ENCODE measurements at places on chromosomes 2 and 18.
A peak's percentile ranks its signal among the peaks of the same experiment; 100 is the strongest.

DNA sequence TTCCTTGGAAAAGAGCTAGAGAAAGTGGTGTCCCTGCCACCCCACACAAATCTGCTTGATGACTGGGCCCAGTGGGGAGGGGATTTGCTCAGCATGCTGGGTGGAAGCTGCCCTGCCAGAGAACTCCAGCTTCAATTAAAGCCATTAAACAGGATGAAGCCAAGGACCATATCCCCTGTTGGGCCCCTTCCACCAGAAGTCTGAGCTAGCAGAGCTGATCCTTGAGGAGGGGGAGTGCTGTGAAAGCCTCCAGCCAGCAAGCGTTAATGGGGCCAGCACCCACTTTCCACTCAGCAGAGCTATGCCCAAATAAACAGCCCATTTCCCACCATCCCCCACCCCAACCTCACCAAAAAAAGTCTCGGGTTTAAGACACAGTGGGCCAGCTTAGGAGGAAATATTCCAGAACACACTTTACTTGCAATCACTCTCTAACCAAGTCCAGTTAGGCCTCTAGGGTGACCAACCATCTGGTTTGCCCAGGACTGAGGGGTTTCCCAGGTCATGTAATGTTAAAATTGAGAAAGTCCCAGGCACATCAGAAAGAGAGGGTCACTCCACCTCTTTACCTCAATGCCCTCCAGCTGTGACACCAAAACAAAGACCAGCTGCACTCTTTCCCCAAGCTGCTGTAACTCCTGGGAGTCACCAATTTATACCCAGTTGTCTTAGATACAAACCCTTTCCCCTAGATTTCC, 132.3 kb downstream of the FOXI3 start:
- no peak for DNase-seq

- DNase-seq: no peak
Measured at GRCh38 chr2:205405752-205406151, 276.5 kb upstream of the NRP2 start.

- DNase-seq: no peak
Measured at GRCh38 chr2:214127571-214127970, 283.3 kb upstream of the VWC2L start.

DNA sequence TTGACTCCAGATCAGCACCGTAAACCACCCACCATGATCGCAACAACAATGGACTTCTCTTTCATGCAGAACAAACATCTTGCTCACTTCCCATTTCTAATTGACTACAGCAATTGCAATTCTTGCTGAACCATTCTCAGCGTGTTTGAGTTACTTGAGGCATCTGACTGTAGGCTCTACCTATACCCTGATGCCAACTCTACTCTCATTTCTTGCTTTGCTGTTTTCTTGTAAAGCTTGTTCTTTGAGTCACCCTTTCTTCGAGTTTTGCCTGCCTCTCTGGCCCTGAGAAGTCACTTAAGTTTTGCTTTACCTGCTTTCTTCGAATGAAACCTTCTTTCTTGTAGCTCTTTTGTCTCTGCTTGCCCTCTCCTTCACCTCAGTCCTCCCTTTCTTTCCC, 160.5 kb upstream of the RND3 start:
- no peak for DNase-seq

DNA sequence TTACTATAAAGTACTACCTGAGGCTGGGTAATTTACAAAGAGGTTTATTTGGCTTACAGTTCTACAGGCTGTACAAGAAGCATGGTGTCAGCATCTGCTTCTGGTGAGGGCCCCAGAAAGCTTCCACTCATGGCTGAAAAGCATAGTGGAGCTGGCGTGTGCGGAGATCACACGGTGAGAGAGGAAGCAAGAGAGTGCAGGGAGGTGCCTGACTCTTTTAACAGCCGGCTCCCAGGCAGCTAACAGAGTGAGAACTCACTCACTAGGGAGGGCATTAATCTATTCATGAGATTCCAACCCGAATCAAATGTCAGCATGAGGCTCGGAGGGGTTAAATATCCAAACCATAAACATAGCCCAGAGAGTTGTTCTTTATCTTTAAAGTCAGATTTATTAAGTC, 117.3 kb downstream of the LDLRAD4 start:
- no peak for DNase-seq

- DNase-seq: peak; percentile 94
Measured at GRCh38 chr2:121755237-121756111, at the start of gene TSN. Gene TSN, plus strand, starts transcription at chr2:121755651. Its CDS starts 129 bp downstream, at chr2:121755780.

GRCh38 chr2:85996591-85996990, 107.8 kb upstream of the ST3GAL5 start:
- DNase-seq: peak; percentile 71

DNA sequence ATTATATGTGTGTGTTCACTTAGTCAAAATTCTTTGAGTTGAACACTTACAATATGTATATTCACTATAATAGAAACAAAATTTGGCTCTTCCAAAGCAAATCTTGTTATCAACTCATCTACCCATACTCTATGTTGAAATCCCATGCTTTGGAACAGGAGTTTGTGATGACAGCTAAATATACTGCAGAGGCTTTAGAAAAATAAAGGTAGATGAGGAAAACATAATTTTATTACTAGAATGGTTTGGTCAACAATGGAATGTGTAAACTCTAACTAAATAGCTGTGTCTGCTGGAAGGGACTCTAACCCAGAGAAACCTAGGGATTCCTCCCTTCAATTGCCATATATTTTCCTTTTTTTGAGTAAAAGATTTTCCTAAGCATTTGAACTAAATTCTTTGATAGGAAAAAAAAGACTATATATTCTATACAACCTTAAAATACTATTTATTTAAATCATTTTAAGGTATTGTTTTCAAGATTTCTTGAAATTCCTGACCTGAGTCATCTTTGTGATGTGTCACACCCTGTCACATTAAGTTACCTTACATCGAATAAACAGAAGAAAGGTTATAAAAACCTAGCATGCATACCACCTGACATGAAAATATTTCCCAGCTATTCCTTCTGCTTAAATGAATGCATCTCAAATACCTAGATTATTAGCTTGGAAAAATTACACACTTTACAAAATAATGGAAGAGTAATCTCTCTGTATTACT, 175.5 kb downstream of the OTX1 start:
- DNase-seq: no peak

DNA sequence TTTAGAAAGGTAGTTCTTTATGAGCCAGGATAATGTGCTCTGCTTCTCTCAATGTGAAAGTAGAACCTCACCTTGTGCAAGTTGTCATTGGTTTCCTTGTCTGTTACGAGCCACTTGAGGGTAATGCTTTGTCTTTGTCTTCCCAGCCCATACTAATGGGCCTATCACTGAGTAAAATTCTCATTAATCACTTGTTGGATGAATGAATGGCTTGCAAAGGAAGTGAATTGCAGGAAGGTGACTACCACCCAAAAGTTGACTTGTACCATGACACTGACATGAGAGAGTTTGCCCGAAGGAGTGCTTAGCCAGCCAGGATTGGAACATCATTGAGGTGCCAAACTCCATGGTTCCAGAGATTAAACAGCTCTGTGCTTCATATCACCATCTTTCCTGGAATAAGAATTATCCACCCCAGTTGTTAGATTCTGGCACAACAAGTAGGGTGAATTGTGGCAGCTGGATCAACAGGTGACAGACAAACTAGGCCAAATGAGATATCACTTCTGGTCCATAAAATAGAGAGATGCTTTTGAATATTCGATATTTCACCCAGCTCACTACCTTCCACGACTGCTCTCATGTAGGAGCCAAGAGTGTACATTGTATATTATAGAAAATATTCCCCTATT, 20.5 kb upstream of the CD28 start:
- DNase-seq: no peak

DNA sequence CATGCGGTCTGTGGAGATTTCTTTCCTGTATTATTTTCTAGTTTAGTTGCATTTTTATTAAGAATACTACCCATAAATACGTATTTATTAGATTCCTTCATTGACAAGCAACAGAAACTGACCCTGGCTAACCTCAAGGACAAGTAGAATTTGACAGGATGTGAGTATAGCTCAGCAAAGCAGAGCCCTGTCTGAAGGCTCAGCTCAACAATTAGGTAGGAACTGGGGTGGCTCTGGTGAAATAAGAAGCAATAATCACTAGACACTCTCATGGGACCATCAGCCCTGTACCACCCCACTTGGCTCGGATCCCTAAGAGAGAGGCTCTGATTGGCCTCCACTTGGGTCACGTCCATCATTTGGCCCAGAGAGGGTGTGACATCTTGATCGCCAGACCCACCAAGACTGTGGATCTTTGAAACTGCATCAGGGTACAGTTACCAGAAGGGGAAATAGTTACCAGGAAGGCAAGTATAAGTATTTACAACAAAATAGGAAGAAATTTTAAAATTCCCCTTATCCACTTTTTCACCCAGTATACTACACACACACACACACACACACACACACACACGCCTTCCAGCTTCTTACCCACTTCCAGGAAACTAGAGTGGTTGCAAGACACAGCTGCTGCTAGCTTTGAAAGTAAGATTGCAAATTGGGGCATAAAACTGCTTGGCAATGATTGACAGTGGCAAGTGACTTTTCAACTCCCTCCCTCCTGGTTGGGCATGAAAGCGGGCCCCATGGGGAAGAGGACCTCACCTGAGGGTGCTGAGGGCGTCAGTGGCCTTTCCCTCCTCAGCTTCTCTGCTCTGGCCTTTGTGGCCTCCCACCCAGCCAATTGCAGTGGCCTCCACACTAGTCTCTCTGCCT, 41.8 kb downstream of the KCTD18 start:
- DNase-seq: no peak

GRCh38 chr2:228786901-228787300, 484.2 kb downstream of the PID1 start:
- no peak for DNase-seq

DNA sequence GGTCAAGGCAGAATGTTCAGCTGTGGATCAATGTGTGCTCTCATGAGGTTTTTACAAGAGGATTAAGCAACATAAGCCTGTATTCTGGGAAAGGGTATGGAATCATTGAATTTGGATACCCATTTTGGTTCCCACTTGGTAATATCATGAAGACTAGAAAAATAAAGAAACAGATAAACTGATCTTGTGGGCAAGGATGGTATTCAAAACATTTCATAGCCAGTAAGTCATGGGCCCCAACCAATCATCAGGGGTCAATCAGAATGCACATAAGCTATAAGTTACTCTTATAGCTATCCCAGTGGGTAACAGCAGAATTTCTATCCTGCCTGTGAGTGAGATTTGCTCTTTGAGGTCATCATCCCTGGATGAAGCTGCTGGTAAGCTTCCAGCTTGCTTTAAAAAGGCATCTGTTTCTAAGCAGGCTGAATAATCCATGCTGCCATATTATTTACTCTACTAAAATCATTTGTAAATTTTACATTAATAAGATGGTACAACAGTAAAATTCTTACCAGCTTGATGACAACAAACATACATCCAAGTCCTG, 291.2 kb downstream of the RAD51AP2 start:
- no peak for DNase-seq

- no peak for DNase-seq
Measured at GRCh38 chr18:45619826-45620201, 4.5 kb downstream of the SLC14A2 start.

DNA sequence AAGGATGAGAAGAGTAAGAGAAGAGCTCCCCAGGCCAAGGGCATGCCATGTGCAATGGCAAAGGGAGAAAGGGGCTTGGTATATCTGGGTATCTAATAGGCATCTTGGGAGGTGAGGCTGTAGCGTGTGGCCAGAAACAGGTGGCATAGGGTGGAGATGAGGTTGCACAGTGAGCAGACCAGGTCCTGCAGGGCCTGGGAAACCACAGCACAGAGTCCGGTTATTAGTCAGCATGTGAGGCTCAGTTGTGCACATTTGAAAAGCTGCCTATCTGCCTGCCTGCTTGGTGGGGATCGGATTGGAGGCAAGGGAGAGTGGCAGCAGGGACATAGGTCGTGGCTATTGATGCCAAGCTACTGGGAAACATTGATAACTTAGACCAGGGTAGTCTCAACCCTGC, 190.6 kb downstream of the TPGS2 start:
- DNase-seq: no peak

DNA sequence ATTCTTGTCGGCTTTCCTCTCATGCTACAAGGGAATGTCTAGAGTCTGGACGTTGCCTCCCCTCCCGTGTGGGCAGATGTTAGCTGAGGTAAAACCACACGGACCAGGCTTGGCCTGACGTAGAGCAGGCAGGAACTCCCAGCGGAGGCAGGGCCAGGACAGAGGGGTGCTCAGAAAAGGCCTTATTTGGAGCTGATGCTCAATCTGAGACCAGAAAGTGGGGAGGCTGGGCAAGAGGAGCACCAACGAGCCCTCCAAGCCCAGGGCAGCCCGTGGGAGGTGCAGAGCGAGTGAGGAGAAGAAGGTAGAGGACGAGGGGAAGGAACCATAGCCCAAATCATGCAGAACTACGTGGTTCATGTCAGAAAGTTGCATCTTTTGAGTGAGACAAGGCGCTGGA, 9.0 kb downstream of the TEX51 start:
- DNase-seq: no peak

DNA sequence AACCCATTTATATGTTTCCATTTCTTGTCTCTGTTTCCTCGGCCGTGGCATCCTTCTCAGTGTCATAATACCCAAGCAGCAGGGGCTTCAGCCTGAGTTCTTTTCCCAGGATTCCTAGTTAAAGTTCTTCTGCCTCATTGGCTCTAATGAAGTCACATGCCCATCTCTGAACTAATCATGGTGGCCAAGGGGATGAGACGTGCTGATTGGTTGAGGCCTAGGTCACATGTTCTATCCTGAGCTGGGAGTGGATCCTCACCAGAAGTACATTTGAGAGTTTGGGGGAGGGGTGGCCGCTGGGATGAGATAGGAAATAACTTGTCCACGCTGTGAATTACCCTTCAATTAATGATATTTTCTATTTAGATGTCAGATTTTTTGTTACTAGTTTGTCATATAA, 3.8 kb upstream of the UGT1A5 start:
- DNase-seq: no peak

- DNase-seq: no peak
Measured at GRCh38 chr18:62881509-62882016, 166.2 kb downstream of the PHLPP1 start.

GRCh38 chr18:78821396-78821795, 158.2 kb upstream of the SALL3 start:
- no peak for DNase-seq

DNA sequence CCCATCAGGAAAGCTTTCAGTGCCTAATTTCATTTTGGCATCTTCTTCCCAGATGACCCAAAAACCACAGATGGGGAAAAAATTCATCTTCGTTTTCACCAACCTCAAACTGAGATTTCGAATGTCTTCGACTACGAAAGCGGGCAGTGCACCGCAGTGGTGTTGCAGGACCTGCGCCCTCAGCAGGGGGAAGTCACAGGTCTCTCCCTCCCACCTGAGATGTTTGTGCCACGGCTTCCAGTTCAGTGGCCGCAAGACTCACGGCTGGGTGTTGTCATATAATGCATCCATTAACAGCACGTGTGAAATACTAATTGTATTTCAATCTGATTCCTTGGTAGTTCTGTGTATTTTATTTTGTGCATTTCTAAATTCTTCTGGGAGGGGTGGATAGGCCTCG, 66.2 kb upstream of the SALL3 start:
- DNase-seq: no peak
